ENCODE measurements at places on chromosomes 12 and 14.

- DNase-seq: peak; percentile 98
These were observed 6.5 kb downstream of the KRT86 start for GRCh38 chr12:52280796-52281560.

DNA sequence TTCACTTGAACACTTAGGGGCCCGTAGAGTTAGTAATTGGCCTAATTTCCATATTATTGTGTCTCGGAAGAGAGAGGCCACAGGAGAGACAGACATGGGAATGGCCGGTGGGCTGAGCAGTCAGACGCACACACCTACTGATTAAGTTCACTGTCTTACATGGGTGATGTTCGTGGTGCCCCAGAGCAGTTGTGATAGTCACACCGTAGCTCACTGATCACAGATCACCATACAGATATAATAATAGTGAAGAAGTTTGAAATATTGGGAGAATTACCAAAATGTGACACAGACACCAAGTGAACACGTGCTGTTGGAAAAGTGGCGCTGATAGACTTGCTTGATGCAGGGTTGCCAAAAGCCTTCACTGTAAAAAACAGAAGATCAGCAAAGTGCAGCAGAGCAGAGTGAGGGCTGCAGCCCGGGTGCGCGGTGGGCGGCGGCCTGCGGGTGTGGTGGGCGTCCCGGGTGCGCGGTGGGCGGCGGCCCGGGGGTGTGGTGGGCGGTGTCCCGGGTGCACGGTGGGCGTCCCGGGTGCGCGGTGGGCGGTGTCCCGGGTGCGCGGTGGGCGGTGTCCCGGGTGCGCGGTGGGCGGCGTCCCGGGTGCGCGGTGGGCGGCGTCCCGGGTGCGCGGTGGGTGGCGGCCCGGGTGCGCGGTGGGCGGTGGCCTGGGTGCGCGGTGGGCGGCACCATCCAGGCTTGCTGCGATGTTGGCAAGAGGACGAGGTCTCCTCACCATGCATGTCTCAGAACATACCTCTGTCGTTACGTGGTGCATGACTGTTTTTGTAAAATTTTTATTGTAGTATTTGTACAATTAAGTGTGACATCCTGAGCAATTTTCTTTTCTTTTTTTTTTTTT is 34.3 kb upstream of the TEX22 start:
- peak; percentile 93 for DNase-seq

GRCh38 chr12:63995512-63995911 is 151.0 kb downstream of the SRGAP1 start:
- DNase-seq: no peak

GRCh38 chr14:53536446-53536845 is 383.3 kb upstream of the DDHD1 start:
- DNase-seq: no peak

DNA sequence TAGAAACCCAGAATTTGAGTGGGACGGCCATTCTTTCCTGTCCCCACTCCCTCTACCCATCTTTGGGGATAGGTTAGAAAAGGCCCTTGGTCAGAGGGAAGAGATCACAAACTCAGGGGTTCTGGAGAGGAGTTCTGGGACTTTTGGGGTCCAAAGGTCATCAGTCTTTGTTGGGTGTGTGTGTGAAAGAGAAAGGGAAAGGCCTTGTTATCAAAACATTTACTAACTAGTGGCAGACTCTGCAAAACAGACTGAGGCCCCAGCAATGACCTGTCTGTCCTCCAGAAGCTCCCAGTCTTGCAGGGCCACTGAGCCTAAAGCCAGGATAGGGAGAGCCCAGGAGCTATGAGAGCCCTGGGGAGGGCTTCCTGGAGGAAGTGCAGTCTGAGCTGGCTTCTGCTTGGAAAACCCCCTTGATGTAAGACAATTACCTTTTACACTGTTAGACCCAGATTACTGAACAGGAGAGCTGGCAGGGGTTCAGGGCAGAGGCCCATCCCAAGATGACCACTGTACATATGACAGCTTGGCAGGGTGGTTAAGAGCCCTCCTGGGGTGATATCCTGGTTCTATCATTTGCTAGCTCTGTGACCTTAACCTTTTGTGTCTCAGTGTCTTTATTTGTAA is 429.1 kb upstream of the CCDC196 start:
- DNase-seq: no peak

GRCh38 chr14:34983786-34984185 is 994 bp downstream of the SRP54 start:
- peak; percentile 22 for DNase-seq

GRCh38 chr14:22383515-22384166 is 205.4 kb downstream of the DAD1 start:
- DNase-seq: no peak

DNA sequence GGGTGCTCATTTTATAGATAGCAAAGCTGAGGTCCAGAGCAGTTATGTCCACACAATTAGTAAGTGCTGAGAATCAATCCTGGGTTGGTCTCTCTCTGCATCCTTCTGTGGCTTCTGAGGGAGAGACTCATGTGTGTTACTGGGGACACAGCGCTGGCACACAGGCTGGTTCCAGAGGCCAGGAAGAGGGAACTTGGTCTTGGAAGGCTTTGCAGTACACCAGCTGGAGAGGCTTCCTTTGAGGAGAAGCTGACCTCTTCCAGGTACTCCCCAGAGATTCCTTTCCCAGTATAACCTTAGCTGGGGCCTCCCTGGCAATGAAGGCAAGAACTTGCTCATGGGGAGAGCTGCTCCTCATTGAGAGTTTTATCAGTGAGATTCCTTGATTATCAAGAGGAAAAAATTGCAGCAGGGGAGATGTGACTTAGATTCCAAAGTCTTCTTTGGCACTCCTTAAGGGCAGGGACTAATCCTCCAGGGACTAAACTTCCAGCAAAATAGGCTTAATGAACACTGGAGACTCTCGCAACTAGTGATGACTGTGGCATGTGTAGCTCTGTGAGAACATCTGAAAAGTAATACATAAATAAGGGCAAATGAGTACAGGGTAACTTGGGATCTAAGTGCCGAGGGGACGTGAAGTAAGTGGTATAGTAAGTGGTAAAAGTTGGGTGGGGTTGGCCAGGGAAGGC is 13.9 kb upstream of the KRT80 start:
- DNase-seq: no peak

GRCh38 chr12:21561158-21561557 is 35.1 kb downstream of the SPX start:
- DNase-seq: no peak

- no peak for DNase-seq
These were observed 4.0 kb downstream of the C12orf54 start for GRCh38 chr12:48486261-48486660.

GRCh38 chr12:56118688-56119357 is 757 bp downstream of the ZC3H10 start:
- DNase-seq: no peak

DNA sequence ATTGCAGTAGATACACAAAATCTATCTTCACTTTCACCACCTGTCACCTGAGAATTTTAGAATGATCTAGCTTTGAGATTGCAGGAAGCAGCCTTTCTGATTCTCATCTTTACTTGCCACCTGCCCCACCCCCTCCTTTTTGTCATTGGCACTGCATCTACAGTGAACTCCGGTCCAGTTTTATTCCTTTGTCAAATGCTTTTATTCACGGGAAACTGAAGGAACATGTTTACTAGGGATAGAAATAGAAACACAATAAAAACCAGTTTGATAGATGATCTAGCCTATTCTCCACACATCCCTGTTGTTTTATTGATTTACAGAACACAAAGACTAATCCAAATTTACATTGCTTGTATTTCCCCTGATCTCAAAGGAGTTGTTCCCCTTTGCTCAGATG is 471.7 kb upstream of the STXBP6 start:
- DNase-seq: no peak

DNA sequence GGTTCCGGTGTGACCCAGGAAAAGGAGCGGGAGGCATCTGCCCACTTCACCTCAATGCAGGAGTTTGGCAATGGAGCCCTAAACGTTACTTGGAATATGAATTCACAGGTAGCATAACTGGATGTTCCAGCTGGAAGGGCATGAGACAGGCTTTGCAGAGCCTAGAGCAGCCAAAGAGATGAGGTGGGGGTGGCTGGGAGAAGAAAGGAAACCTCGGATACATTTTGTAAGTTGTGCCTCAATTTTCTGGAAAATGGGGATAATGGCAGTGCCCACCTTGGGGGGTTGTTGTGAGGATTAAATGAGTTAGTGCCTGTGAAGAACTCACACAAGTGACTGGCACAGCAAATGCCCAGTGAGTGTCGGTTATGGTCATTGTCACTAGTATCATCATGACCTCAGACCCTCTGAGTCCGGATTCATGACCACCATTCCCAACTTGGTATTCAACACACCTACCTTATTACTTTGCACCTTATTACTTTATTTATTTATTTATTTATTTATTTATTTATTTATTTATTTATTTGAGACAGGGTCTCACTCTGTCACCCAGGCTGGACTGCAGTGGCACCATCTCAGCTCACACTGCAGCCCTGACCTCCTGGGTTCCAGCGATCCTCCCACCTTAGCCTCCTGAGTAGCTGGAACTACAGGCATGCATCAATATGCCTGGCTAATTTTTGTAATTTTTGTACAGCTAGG is 56.0 kb downstream of the CLMN start:
- DNase-seq: no peak

DNA sequence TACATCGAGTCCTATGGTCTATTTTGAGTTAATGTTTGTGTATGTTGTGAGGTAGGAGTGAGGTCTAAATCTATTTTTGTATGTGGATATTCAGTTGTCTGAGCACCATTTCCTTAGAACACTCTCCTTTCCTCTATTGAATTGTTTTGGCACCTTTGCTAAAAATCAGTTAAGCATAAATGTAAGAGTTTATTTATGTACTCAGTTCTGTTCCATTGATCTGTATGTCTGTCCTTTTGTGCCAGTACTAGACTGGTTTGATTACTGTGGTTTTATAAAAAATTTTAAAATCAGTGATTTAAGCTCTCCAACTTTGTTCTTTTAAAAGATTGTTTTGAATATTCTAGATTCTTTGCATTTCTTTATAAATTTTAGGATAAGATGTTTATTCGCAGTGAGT is 70.1 kb upstream of the PCNX4 start:
- no peak for DNase-seq

DNA sequence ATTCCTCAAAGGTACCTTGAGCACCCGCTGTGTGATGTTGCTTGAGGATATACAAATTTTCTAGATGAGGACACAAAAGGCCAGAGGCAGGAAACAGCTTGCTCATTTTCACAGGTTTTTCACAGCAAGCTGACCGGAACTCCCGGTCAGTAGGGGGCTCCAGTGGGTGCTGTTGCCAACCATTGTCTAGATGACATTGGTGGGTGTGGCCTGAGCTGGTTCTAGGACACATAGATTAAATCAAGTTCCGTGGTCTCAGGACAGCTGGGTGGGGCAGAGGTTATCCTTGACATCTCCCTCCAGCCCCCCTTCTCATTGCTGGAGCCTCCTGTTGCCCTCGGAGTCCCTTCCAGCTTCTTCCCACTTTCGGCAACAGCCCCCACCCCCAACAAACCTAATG is 153.6 kb upstream of the FKBP4 start:
- peak; percentile 62 for DNase-seq

GRCh38 chr12:27123642-27124041 is 41.3 kb upstream of the C12orf71 start:
- peak; percentile 31 for DNase-seq

GRCh38 chr12:53053218-53054111 is 3.6 kb downstream of the TNS2 start:
- DNase-seq: peak; percentile 63

- DNase-seq: no peak
These were observed 59.5 kb downstream of the ITPR2 start for GRCh38 chr12:26773313-26774104.

- DNase-seq: no peak
These were observed 62.2 kb downstream of the VEZT start for GRCh38 chr12:95279856-95280255.

DNA sequence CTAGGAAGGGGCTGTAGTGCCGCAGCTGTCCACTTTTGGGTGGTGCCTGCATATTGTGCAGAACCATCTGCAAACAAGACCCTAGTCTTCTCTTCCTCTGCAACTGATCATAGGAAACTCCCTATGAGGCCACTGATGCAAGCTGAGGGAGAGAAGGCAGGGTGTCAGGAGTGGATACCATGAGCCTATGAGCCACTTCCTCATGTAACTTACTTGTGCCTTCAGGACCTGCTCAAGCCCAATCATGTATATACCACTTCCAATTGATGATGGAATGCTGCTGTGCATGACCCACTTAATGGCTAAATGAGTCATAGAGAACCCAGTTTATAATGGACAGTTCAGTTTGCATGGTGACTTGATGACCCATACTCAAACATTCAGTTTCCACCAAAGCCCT is 107.9 kb downstream of the ALG10B start:
- DNase-seq: no peak

- DNase-seq: no peak
These were observed 236.5 kb downstream of the DPF3 start for GRCh38 chr14:72657214-72657921.

DNA sequence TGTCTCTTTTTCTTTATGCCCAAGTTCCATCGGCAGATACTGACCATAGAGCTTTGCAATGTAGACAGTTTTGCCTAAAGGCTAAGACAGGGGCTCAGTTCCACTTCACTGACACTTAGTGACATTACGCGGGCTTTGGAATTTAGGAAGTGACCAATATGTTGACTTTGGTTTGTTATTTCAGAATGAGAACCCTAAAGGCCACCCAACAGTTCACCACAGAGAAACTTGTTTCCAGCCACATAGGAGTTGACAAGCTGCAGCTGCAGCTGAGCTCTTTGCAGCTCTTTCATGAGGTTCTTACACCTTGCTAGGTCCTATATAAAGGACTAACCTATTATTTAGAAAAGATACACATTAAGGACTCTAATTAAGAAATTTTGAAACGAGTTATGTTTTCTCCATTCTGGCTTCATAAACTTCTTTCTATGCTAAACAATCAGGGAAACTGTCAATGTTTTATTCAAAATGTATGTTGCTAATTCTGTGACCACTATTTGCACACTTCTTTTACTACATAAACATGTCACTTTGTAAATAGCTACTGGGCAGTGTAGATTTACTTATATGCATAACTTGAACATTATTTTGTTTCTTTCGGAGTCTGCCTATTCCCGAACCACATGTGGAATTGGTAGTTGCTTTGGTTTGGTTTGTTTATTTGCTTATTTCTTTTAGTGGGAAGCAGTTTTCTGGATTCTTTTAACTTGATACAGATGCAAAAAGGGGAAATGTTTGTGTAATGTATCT is 18.5 kb upstream of the KLRD1 start:
- DNase-seq: no peak

DNA sequence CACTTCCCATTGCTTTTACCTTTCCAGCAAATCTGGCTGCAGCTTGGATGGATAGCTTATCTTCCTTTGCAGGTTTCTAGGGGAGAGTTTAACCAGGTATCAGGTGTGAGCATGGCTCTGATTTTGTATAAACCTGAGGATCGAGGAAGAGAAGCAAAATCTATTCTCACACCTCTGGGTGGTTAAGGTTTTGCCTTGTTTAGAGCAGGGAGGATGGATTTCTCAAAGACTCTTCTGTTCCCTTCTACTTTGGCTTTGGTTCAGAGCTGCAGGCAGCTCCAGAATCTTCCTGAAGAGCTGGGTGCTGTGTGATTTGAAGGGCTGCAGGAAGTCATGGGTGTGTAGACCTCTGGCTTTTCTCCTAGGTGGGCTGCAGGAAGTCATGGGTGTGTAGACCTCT is 1.7 kb downstream of the JDP2 start:
- peak; percentile 44 for DNase-seq

Measured in GM23248 (cell line).